Activated CD4-positive, alpha-beta T cell treated with anti-CD3 and anti-CD28 coated beads, Interleukin-2, amount 50 U/mL, for 48 hours (primary cell): ENCODE measurements at places on chromosomes 5 and 9.

GRCh38 chr5:65332591-65332990 is 149.1 kb downstream of the ADAMTS6 start:
- no peak for DNase-seq

DNA sequence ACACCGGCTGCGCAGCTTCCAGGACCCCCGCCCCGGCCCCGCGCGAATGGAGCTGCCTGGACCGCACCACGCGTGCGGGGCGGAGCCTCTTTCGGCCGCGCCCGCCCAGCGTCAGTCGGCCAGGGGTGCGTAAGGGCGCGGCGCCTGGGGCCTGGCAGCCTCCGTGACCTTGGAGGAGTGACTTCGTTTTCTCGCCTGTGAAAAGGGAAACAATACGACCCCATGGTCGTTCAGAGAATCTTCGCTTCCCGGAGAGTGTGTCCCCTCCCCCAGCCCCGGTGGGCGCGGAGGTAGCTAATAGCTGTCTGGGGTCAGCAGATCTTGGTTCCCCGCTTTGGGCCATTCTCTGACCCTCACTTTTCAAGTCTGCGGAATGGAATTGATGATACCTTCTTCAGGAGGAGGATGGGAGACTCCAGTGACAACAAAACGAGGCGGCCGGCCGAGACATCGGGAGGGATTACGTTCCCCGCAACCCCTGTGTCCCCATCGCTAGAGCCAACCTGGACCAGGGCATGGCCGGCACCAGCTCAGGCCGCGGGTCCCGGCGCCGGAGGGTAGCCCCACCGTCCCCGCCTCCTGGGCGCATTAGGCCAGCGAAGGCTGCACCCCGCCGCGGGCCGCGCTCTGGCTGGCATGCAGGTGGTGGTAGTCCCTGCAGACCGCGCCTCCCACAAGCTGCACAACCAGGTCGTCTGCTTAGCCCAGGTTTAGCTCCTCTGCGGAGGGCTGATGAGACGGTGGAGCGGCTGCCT is 5.5 kb upstream of the CDHR2 start:
- peak; percentile 82 for DNase-seq

- no peak for DNase-seq
These were observed 583.4 kb downstream of the ACTL7B start for GRCh38 chr9:108272349-108272899.

DNA sequence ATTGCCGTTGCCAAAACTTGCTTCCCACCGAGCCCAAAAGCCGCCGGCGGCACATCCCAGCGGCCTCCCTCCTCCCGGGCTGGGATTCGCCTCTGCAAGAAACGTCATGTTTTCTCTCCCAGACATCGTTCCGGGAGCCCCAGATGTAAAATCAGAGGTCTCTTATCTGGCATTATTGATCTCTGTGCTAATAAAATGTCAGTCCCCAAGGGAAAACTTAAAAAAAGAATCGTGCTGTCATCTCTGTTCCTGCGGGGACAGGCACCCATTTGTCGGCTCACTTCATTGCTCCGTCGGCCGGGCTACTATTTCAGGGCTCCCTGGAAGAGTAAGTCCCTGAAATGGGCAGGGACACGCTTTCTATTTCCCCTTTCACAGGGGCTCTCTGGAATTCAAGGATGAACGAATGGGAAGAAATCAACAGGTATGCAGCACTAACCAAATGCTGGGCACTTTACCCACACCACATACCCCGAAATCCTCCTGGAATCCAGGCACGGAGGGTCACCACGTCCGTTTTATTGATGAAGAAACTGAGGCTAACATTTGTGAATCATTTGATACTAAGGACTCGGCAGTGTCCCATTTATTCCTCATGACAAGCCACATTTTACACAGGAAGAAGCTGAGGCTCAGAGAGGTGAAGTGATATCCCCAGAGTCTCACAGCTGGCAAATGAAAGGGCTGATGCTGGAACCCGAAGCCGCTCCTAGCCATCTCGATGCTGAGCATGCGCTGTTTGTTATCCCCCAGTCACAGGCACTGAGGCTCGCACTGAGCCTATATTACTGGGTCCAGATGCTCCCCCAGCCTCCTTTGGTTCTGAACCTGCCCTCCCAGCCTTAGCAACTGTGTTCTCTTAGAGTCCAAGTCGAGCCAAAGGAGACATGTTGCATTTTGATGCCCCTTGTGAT is 35.7 kb upstream of the MSX2 start:
- DNase-seq, result no peak

- no peak for DNase-seq
These were observed 177.0 kb upstream of the MVB12B start for GRCh38 chr9:126149661-126150060.
